ENCODE measurements at places on chromosomes 13 and 19.

- DNase-seq, result no peak
Measured at GRCh38 chr13:50055454-50055853, 40.2 kb downstream of the KCNRG start.

GRCh38 chr19:408441-408901 lies 476 bp downstream of the C2CD4C start:
- no peak for DNase-seq

DNA sequence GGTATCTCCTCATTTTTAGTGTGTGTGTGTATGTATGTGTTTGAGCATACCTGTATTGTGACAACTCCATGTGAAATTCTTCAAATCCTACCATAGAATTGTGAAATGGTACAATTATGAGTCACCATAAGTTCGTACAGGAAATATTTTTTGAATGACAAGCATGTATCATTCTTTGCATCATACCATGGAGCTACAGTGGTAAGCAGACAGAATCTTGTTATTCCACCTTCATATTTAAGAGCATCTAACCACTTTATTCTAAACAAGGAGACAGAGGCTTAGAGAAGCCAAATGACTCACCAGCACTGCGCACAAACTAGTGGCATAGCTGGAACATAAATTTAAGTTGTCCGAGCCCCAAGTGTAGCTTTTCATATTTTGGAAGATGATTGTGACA lies 4.5 kb upstream of the EPSTI1 start:
- DNase-seq, result no peak

GRCh38 chr19:47022140-47022536 lies 2.5 kb downstream of the NPAS1 start:
- no peak for DNase-seq

- DNase-seq, result no peak
Measured at GRCh38 chr19:48755084-48755641, at the start of gene FGF21. Gene FGF21 (plus strand): TSS chr19:48755524. CDS start chr19:48756237, 713 bp downstream.

GRCh38 chr13:89363144-89363543 lies 1692.0 kb downstream of the SLITRK5 start:
- no peak for DNase-seq

GRCh38 chr13:74651121-74651520 lies 516.9 kb upstream of the KLF12 start:
- no peak for DNase-seq

- no peak for DNase-seq
Measured at GRCh38 chr19:4378886-4379285, 21.5 kb downstream of the SH3GL1 start.

DNA sequence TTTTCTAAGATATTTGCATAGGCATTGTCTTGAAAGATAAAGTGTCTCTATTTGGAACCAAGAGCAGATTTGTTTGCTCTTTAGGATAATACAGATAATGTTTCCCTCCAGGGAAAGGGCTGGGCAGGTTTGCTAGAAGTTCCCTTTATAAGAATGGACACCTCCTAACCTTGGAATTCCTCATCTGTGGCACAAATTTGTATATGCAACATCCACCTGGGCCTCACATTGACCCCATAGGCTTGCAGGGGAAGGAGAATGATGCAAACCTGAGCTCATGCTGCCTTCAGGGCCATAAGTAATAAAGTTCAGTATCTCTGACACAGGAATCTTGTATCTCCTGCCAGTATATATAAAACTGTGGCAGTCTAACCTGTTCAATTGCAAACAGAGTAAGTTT lies 508.4 kb upstream of the MIR17HG start:
- no peak for DNase-seq

DNA sequence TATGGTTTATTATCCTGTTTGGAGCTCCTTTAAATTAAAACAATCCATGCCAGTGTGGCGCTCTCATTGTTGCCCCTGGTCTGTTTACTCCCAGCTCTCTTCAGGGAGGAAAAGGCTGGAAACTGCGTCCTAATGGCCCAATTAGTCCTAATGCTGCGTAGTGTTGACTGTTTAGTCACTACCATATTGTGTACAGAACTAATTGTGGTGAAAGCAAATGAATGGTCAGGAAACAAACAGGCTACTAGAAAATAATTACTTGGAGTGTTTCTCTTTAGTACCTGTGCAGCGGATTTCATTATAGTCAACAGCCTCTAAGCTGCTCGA lies 54.5 kb upstream of the MTIF3 start:
- DNase-seq, result no peak

DNA sequence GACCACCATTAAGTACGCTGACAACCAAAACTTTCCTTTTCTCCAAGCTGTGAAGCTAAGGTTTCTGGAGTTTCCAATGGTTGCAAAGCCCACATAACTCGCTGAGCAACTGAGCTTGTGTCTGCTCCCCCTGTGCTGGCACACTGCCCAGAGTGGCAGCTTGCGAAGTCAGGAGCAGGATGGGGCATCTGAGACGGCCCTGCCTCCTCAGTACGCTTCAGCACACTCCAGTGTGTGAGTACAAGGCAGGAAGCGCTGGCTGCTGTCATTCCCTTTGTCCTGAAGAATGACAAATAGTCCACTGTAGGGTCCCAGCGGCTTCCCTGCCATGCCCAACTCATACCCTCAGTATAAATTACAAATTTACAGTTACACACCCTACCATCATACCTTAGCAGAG lies 51.5 kb downstream of the SKA3 start:
- DNase-seq, result no peak

DNA sequence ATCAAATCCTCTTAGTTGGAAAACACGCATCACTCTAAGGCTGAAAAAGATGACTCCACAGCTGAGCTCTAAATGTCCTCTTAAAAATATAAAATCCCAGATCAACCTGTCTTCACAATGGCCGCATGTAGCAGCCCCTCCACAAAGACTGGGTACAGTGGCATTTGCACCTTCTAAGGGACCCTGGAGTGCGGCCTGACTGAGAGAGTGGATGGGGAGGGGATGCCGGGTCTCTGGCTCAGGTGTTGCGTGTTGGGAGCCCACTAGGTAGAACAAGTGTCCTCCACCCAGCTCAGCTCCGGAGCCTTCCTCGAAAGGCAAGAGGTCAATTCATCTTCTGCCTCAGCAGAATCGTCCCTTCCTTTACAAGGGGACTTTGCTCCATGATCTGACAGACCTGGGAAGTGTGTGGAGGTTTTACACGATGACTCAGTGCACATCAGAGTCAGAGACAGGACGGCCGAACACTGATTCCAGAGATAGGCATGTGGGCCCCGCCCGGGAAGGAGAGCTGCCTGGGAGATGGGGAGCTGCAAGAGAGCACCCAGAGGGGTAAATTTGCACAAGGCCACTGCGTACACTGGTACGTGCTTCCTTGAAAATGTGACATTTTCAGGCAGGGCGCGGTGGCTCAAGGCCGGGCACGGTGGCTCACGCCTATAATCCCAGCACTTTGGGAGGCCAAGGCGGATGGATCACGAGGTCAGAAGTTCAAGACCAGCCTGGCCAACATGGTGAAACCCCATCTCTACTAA lies 23.5 kb upstream of the SLC15A1 start:
- DNase-seq, result no peak

- no peak for DNase-seq
Measured at GRCh38 chr13:100510208-100510957, 78.2 kb downstream of the GGACT start.

GRCh38 chr19:42110658-42111057 lies 21.6 kb downstream of the POU2F2 start:
- DNase-seq, result no peak

GRCh38 chr19:44747739-44748425 lies 626 bp upstream of the BCL3 start:
- no peak for DNase-seq

DNA sequence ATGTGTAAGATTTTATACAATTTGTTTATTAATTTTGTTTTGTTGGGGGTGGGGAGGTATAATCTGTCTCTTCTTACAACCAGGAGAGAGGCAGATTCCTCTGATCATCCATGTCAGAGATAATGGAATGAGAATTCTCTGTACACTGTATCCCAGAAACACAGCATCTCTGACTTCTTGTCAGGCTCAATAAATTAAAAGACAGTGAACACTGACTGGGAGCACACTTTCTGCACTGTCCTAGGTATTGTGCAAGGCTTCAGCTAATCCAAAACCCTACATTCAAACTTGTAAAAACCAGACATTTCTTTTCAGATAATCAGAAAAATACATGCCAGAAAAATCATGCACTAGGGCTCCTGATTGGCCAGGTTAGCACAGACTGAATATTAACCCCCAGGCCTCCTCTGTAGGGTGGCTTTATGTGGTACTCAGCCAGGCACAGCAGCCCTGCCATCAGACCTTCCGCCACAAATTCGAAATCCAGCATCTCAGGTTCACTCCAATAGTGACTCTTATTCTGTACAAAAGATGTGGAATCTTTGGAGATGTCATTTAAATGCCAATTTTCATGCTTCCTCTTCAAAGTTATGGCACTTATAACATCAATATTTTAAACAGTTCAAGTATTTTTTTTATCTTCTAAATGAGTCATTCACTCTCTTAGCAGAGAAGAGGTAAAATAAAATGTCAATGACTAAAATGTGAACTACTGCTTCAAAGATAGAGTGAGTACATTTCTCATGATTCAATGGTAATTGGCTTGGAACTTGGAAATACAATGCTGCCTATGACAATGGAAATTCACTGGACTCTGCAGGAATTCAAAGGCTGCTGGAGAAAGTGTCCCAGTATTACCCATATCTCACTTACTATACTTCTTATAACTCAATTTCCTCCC lies 211.5 kb downstream of the KLF12 start:
- DNase-seq, result no peak

- no peak for DNase-seq
Measured at GRCh38 chr19:14479309-14479974, 4.3 kb upstream of the PTGER1 start.

DNA sequence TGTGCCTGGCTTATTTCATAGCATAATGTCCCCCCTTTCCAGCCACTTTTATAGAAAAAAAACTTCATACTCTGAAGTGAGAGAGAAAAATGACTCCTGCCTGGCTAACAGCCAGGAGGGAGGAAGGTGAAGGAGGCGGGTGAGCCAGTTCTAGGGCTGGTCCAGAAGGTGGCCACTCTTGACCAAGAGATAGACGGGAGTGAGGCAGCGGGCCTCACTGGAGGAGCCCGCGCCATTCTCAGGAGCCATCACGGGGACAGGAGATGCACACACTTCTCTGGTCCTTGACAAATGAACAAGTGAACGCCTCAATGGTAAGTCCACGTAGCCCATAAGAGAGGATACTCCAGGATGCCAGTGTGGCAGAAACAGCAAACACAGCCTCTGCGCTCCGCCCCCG lies 231.4 kb downstream of the UQCRFS1 start:
- DNase-seq, result no peak

DNA sequence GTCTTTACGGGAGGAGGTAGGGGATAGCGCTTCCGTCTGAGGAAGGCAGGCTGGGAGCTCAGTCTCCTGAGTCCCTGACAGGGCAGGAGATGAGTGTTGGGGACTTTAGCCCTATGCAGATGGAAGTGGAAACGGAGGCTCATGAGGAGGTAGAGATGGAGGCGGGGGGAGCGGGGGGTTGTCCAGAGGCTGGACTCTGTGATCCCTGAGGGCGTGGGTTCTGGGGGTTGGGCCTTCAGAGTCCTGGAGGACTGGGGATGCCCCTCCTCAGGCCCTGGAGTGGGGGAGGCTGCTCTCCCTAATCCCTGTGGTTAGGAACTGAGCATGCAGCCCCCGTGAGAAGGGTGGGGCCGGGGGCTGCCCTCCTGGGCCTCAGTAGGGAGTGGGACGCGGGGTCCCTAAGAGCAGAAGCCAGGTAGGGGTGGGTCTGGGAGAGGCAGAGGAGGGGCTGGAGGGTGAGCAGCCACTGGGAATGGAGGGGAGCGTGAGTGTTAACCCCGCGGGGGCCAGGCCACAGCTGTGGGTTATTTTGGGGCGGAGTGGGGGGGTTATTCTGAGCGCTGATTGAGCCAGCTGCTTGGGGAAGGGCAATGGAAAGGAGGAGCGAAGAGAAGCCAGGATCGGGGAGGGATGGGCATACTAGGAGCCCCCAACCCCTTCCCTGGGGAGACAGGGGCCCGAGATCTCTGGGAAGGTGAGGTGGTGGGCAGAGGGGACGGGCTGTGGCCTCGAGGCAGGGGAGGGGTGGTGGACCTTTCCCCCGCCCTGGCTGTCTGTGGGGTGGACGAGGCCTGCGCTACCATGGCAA lies 2.8 kb downstream of the GRIN2D start:
- no peak for DNase-seq

DNA sequence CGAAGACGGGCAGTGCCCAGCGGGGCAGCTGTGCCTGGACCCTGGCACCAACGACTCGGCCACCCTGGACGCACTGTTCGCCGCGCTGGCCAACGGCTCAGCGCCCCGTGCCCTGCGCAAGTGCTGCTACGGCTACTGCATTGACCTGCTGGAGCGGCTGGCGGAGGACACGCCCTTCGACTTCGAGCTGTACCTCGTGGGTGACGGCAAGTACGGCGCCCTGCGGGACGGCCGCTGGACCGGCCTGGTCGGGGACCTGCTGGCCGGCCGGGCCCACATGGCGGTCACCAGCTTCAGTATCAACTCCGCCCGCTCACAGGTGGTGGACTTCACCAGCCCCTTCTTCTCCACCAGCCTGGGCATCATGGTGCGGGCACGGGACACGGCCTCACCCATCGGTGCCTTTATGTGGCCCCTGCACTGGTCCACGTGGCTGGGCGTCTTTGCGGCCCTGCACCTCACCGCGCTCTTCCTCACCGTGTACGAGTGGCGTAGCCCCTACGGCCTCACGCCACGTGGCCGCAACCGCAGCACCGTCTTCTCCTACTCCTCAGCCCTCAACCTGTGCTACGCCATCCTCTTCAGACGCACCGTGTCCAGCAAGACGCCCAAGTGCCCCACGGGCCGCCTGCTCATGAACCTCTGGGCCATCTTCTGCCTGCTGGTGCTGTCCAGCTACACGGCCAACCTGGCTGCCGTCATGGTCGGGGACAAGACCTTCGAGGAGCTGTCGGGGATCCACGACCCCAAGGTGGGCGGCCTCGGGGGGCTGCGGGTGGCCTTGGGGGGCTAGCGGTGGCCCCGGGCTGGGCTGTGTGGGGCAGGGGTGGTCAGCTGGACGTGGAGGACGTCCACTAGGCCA lies 4.8 kb downstream of the GRIN3B start:
- DNase-seq, result no peak

GRCh38 chr19:58218899-58219298 lies 9.8 kb upstream of the ZNF544 start:
- DNase-seq, result peak; percentile 60

GRCh38 chr13:44843403-44843802 lies 145.9 kb downstream of the NUFIP1 start:
- DNase-seq, result no peak

- no peak for DNase-seq
Measured at GRCh38 chr13:33372251-33372919, 86.8 kb upstream of the STARD13 start.

- DNase-seq, result no peak
Measured at GRCh38 chr13:76982061-76982460, 9.8 kb upstream of the CLN5 start.

- no peak for DNase-seq
Measured at GRCh38 chr19:29404951-29405727, 120.7 kb upstream of the VSTM2B start.

GRCh38 chr13:37695200-37695599 lies 96.6 kb upstream of the POSTN start:
- no peak for DNase-seq

- DNase-seq, result no peak
Measured at GRCh38 chr13:34901572-34901971, 40.5 kb upstream of the NBEA start.

- no peak for DNase-seq
Measured at GRCh38 chr13:71374471-71375049, 492.4 kb downstream of the DACH1 start.

- DNase-seq, result no peak
Measured at GRCh38 chr19:16671652-16672274, 10.8 kb downstream of the TMEM38A start.

All from CD4-positive, alpha-beta T cell treated with Interleukin-10 for 1 hour (primary cell).